ENCODE measurements at places on chromosomes 16 and 17.
A peak's percentile ranks its signal among the peaks of the same experiment; 100 is the strongest.

DNA sequence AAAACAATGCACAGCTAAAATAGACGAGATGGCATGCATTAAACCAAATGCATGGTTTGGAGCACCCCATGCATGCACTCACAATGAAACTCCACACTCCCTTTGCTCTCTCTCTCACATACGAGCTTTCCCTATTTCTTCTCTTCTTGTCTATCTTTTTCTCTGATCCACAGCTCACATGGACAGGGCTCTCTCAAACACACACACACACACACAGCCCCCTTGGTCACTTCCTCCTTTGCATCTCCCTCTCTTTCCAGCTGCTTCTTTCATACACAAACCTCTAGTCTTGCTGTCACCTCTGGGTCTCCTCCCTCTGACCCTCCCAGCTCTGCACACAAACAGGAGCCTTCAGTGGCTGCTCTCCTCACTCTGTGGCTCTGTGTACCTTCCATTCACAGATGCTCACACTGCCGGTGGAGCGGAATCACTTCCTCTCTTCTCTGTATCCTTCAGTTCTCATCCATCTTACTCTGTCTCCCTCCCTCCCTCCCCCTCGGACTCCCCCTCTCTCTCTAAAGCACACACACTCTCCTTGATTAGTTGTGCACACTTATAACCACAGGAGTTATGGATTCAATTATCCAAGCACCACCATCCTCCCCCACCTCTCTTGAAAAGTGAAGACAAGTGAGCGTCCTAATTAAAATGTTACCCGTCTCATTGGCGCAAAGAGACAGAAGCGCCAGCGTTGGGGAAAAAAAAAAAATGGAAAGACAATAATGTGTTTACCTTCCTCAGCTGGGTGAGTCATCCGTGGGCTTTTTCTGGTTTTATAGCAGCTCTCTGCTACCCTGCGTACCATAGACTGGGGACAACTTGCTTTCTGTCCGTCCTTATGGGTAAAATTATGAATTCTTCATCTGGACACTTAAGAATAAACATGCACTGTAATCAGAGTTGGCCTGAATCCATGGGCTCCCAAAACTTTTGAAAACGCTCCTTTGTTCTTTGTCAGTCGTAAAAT lies 90.8 kb downstream of the SHISA6 start:
- no peak for DNase-seq

GRCh38 chr17:81419319-81419885 lies 24.1 kb downstream of the BAHCC1 start:
- DNase-seq, result no peak

- DNase-seq, result no peak
These were observed 26.2 kb downstream of the WSCD1 start for GRCh38 chr17:6096201-6097004.

DNA sequence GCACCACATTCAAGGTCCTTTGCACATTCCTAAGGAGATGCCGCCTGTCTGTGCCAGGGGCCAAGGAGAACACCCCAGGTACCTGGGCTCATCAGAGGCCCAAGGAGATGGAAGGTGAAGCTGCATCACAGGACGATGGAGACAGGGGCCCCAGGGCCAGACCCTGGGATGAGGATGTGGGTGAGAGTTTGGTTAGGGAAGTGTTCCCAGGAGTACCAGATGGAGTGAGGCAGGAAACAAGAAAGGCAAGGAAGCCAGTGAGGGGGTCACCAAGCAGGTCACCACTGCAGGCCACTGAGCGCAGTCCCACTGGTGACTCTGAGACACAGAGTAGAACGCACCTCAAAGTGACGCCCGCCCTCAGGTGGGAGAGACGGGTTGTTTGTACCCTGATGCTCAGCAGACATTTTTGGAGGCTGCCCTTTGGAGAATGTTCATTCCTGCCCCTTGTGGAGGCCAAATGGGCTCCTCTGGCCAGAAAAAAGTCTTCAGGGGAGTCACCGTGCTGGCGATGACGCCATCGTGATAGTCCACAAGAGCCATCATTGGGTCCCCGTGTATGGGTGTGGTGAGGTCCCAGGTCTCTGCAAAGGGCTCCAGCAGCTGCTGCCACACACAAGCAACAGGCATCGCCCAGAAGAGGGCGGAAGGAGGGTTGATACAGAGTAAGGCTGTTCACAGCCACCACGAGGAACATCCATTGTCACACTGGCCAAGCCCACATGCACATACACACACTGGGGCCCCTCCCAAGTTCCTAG lies 57.5 kb downstream of the BEAN1 start:
- no peak for DNase-seq

DNA sequence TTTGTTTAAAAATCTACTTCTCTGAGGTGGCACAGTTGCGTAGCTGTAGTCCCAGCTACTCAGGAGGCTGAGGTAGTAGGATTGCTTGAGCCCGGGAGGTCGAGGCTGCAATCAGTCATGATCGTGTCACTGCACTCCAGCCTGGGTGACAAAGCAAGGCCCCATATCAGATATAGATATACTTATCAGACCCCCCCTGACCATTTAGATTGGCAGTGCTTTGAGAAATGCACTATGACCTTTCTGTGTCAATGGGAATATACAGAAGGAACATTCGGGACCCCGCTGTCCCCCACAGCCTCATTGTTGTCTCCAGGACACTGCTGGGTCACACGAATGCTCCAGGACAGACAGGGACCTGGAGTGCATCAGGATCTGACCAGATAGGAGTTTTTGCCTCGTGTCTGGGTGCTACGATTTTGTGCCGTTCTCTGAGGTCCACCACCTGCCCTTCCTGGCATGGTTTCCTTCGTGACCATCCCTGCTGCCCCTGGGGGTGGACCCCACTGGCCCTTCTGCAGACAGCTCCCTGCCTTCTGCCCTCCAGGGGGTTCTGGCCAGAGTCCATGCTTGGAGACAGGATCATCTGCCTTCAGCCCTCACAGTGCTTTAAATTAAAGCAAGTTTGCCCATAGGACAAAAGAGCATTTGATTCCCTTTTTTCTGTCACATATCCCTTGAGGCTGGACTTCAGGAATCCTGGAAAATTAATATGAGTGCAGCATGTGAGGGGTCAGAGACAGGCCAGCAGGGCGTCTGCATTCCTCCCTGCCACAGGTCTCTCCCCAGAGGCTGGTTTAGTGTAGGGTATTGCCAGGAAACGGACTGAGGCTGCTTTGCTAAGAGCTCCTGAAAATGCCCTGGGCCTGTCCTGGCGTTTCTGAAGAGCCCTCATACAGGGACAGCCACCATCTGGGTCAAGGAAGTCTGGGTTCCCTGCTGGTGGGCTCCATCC lies 19.3 kb downstream of the PLD6 start:
- no peak for DNase-seq

DNA sequence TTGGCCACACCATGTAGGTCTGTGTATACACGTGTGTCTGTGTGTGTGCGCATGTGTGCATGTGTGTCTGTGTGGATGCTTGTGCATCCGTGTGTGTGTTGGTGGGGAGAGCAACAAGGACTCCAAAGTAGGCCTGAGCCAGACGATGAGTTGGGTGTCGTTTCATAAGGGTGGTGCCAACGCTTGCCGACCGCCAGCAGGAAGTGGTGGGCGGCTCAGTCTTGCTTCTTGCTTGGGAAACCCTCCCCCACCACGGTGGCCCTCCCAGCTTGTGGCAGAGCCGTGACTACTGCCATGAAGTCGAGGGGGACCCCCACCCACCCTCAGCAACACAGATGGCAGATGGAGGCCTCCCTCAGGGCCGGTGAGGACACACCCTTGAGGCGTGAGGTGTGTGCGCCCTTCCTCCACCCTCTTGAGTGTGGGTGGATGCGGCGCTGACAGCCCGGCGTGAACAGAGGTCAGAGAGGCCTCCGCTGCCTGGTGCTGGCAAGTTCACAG lies 17.5 kb downstream of the SBK1 start:
- DNase-seq, result peak; percentile 90

DNA sequence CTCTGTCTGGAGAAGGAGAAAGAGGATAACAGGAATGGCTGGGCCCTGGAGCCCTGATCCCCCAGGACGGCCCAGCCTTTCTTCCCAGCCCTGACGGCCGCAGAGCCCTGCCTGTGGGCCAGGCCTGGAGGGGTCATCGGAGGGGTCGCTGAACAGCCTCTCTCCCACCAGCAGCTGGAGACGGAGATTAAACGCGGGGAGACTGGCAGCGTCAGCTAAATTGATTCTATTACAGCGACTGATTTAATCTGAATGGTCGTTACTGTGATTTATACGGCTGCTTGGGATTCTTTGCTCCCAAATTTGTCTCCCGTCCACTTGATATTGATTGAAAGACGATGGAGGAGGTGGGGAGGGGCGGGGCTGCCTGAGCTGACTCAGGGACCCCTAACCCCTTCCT lies 7.1 kb upstream of the CDH15 start:
- DNase-seq, result no peak

GRCh38 chr16:80790751-80791150 lies 13.6 kb downstream of the CDYL2 start:
- DNase-seq, result no peak

- no peak for DNase-seq
These were observed 3.2 kb upstream of the ARL6IP1 start for GRCh38 chr16:18804540-18804939.
